ENCODE measurements at places on chromosomes 12 and 14.
A peak's percentile ranks its signal among the peaks of the same experiment; 100 is the strongest.

DNA sequence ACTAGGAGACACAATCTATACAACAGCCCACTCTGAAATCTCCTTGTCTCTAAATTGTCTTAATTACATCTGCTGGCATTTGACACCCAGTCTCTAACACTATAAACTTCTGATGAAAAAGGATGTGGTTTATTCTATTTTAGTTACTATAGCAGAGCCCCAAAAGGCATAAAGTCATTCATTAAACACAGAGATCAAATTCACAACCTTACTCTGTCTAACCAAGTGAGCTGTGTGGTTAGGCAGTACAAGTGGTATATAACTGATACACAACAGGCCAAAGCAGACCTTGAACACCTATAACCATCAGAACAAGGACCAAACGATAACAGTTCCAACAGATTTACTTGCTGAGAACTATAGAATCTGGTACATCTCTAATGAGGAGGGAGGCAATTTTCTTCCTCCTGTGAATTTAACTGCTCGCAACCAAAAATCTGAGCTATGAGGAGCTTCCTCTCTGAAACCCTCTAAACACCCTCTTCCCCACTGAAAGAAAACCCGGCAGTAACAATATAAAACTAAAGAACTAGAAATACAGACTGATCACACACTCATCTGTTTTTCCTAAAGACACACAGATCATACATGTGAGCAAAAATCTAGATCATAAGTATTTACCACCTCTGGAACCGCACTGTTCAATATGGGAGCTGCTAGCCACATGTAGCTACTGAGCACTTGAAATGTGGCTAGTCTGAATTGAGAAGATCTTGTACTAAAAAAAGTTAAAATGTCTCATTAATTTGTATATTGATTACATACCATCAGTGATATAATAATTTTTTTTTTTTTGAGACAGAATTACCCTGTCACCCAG, 17.7 kb downstream of the SPPL3 start:
- no peak for DNase-seq

- no peak for DNase-seq
Observed at GRCh38 chr12:49808686-49809380, 19.4 kb downstream of the NCKAP5L start.

DNA sequence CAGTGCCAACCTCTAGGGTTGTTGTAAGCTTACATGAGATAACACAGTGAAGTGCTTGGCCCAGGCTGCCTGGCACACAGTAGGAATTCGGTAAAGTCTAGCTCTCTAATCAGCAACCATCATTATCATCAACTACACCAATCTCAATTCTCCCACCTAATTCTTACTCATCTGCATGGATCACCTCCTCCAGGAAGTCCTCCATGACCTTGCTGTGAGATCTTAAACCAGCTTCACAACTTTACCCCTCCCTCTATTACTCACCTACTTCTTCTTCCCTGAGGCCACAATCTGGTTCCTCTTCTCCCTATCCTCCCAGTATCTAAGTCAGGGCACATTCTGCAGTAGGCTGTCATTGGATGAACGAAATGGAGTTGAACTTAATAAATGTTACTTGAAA, 67.3 kb downstream of the GSC start:
- no peak for DNase-seq

- no peak for DNase-seq
Observed at GRCh38 chr12:48527891-48528670, 2.6 kb downstream of the OR8S1 start.

DNA sequence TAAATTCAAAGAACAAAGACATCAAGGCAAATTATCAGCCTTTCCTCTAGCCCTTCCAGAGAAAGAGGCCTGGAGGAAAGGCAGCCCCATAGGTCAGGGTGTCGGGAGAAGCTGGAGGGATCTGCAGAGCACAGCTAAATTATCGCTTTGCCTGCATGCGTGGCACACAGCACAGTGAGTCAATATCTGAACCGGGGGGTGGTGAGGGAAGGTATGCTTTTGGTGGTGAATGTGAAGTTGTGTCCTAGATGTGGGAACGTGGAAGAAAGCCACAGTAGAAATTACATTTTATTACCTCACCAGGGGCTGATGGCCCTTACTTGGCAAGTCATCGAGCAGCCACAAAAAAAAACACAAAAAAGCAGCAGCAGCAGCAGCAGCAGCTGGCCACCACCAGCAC, 243.2 kb downstream of the EGLN3 start:
- DNase-seq, result peak; percentile 94

DNA sequence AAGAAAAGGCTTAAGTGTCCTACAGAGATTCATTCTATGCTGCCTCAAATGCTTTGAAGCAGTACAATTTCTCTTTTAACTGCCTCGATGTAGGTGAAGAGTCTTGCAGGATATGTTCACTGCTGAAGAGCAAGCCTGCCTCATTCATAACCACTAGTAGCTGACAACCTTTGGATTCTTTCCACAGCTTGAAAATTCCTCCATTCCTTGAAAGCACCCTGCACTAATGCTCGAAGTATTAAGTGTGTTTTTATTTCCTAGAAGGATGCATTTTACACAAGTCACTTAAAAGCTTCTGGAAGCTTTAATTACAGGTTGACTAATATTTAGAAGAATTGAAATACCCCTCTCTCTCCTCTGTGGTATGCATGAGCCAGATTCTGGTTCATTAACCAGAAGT, 429.4 kb downstream of the DIO2 start:
- peak; percentile 58 for DNase-seq

GRCh38 chr12:121652767-121653497, 16.5 kb downstream of the MORN3 start:
- no peak for DNase-seq

GRCh38 chr12:54716261-54716660, 68.1 kb upstream of the DCD start:
- no peak for DNase-seq

Measured in M059J (cell line).